ENCODE measurements at places on chromosomes 11 and 22.

- no peak for DNase-seq
Measured at GRCh38 chr11:5891216-5891800, 1.7 kb upstream of the OR52E5 start.

GRCh38 chr22:32999039-32999815 is 59.0 kb downstream of the SYN3 start:
- no peak for DNase-seq

DNA sequence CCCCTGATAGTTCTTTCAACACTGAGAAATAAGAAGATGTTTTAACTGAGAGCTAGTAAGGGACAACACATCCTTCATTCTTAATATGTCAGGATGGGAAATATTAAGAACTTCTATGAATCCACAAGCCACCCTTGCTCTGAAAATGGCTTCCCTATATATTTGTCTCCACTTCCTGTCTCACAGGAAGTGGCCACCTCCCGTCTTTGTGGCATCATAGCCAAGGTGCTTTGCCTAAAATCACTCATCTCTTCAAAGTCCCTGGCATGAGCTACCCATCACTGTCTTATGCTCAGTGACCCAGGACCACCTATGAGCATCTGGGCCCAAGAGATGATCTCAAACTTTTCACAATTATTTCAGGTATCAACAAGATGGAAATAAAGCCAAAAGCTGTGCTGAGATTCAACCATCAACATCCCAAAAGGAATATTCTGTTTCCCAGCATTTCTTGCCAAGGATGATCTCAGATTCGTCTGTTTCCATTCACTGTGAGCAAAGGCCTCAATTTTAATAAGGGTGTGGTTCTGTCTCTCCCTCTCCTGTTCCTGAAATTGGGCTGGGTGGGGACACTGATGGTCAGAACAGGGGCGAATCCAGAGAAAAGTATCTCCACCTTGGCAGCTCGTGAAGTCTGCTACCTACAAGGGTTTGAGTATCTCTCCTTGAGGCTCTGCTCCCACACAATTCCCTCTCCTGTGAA is 493.9 kb downstream of the MN1 start:
- DNase-seq = no peak

DNA sequence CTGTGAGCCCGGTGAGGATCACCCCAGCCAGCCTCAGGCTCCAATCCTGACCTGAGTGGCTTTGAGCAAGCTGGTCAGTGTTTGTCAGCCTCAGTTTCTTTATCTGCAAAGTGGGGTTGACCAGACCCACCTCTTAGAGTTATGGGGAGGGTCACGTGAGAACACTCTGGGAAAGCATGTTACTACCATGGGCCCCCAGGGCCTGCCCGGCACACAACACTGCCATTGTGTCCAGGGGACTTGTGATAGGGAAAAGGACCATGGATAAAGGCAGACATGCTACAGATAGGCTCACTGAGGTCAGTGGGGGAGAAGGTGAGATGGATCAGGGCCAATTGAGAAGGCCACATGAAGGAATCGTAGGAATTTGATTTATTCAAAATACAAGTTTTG is 32.1 kb upstream of the SUSD2 start:
- no peak for DNase-seq

GRCh38 chr11:64845129-64845775 is 799 bp upstream of the CDC42BPG start:
- no peak for DNase-seq

GRCh38 chr11:19447150-19447566 is 206.4 kb upstream of the E2F8 start:
- DNase-seq = no peak

GRCh38 chr11:106442032-106442431 is 364.6 kb downstream of the AASDHPPT start:
- no peak for DNase-seq

DNA sequence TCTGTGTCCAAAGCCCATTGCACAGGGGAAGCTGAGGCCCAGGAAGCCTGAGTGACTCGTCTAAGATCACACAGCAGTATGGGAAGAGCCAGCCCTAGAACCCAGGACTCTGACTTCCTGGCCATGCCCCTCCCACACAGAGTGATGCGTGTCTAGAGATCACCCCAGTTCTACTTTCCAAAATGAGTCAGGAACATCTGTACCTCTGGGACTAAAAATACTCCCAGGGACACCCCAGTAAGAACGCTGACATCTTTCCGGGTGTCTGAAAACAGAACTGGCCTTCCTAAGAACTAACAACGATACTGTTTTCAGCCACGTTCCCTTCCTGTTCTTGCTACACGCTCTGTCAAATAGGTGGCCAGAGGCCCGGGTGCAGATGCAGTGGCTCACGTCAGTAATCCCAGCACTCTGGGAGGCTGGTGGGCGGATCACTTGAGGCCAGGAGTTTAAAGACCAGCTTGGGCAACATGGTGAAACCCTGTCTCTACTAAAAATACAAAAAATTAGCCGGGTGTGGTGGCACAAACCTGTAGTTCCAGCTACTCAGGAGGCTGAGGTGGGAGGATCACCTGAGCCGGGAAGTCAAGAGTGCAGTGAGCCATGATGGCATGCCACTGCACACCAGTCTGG is 21.7 kb upstream of the PDGFB start:
- DNase-seq = peak; percentile 71

GRCh38 chr11:59403546-59403945 is 22.7 kb downstream of the OR5A2 start:
- no peak for DNase-seq

- DNase-seq = no peak
Measured at GRCh38 chr11:73244589-73245240, 26.6 kb downstream of the P2RY2 start.

DNA sequence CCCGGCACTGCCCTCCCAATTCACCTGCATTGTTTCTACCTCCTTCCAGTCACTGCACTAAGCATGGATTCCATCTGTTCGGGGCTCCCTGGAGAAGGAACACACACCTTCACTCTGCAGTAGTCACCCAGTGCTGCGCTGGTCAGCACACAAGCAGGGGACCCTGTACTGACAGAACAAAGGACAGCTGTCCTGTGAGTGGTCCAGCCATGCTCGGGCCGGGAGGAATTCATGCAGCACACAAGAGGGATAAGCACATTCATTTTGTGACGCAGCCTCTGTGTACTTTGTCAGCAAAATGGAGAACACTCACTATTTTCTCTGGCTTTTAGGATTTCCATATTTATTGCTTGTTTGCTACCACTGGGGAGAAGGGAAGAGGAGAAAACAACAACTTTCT is 167.3 kb downstream of the NTM start:
- DNase-seq = no peak

DNA sequence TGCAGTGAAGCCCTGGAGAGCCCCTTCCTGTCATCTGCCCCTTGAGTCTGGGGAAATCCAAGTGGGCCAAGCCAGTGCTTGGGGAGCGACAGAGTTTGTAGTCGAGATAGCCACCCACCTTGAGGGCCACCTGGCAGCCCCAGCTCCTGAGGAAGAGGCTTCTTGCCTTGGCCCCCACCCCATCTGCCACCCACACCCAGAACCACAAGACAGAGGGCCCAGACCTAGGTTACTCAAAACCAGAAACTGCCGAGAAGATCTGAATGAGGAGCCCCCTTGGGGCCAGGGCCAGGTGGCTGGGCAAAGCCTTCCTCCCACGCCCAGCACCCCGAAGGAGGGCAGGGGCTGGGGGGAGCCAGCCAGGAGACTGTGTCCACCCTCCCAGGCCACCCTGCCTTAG is 18.8 kb upstream of the PRR5 start:
- no peak for DNase-seq

- DNase-seq = no peak
Measured at GRCh38 chr11:113773092-113773415, 438 bp downstream of the ZW10 start.

DNA sequence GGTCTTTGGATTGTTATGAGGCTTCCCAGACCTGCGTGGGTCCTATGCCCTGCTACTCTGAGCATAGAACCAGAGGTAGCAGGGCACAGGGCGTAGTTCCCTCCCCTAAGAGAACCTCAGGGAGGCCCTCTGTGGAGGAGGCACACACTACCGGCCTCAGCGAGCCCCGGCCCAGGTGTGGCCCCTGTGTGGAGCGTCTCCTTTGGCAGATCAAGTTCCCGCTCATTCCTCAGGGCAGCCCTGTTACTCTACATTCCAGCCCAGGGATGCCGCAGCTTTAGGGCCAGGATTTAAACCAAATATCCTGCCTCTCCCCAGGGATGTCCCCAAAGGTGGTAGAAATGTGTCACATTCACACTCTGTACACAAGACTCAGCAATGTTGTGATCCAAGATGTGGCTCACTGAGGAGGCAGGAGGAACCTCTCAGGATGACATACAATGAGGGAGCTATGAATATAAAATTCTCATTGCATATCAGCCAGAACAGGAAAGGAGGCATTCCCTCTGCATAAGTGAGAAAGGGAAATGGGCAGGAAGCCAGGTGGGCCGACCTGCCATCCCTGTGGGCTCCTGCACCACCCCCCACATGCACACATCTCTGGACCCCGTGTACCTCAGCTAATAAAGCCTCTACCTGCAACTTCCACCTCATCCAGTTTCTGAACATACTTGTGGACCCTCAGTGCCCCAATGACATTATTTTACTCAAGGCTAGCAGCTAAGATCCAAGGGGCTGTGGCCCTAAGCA is 131.9 kb upstream of the TEAD1 start:
- no peak for DNase-seq

All from RPMI8226 (cell line).